BJ (cell line): ENCODE measurements at places on chromosomes 4 and X. TPM values are rescaled to one million over a fixed set of nuclear protein-coding genes. Genes with fewer than 3 reads are reported as not detected.

CT83 gene
- polyA plus RNA-seq = not detected in 2 replicates

- DNase-seq = no peak
Measured at GRCh38 chr4:5827108-5828004, 65.5 kb downstream of the CRMP1 start.

PAGE5 gene
- not detected in 2 replicates for polyA plus RNA-seq

GRCh38 chr4:129822701-129823100 lies 726.7 kb downstream of the C4orf33 start:
- no peak for DNase-seq

GRCh38 chrX:152895724-152896420 lies 2.0 kb upstream of the ZNF185 start:
- DNase-seq = no peak

- DNase-seq = no peak
Measured at GRCh38 chrX:67917421-67918010, 373.7 kb downstream of the AR start.

- no peak for DNase-seq
Measured at GRCh38 chr4:60757986-60758680, 442.0 kb upstream of the ADGRL3 start.

MSANTD1 gene
- 0.06 and 0.10 TPM in 2 replicates for polyA plus RNA-seq

- DNase-seq = no peak
Measured at GRCh38 chr4:184475498-184475897, 1.1 kb upstream of the IRF2 start.

CCDC110 gene
- not detected in 2 replicates for polyA plus RNA-seq

RGN gene
- 0.82 and 0.98 TPM in 2 replicates for polyA plus RNA-seq

COX7B2 gene
- polyA plus RNA-seq = not detected in 2 replicates

DNA sequence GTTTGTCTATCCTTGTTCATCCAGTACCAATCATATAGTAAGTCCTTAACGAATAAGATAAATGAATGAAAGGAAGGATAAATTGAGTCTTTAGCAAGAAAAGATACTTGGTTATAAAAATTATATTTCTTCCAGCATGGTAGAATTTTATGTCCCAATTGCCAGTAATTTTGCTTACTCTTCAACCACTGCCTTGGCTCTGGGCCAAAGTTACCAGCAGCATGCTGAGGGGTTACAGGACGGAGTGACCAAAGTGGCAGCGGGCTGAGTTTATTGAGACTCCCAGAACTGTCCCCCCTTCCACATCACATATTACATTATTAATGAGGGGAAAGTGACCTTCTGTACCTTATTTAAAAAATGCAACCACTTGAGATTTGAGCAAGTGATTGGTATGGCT lies 121.7 kb downstream of the RASGEF1B start:
- DNase-seq = no peak

DNA sequence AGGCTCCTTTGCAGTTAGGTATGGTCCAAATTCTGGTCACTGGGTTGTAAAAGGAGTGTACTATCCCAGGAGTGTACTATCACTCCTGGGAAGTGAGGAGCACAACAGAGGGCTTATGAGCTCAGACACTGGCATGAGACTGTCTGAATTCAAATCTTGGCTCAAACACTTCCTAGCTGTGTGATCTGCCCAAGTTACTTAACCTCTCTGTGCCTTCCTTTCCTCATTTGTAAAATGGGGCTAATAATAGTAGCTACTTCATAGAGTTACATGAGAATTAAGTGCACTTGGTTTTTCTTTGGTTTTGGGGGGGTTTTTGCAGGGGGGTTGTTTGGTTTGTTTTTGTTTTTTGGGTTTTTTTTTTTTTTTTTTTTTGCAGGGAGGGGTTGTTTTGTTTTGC lies 152.0 kb downstream of the BCOR start:
- no peak for DNase-seq

- DNase-seq = no peak
Measured at GRCh38 chr4:164481306-164482091, 272.4 kb upstream of the SMIM31 start.

PCDH10 gene
- polyA plus RNA-seq = 21.8 and 31.1 TPM in 2 replicates

DNA sequence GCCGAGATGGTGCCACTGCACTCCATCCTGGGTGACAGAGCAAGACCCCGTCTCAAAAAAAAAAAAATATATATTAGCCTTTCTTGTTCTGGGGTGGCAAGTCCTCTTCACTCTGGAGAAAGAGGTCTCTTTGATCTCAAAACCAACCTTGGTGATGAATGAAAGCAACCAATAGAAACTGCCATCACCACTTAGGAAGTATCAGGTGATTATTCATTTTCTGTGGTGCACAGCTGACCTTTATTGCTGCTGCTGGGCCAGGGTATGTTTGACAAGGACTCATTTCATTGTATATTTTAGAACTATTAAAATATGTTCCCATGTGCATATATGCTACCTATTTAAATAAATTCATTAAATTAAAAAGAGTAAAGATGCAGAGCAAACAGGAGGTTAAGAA lies 76.0 kb upstream of the KIT start:
- no peak for DNase-seq

ATP10D gene
- polyA plus RNA-seq = 65.5 and 74.1 TPM in 2 replicates

- no peak for DNase-seq
Measured at GRCh38 chr4:153427363-153428071, 38.6 kb upstream of the TMEM131L start.

SLC2A9 gene
- polyA plus RNA-seq = 5.0 and 6.4 TPM in 2 replicates

GPC4 gene
- polyA plus RNA-seq = 0.23 and 0.26 TPM in 2 replicates

DNA sequence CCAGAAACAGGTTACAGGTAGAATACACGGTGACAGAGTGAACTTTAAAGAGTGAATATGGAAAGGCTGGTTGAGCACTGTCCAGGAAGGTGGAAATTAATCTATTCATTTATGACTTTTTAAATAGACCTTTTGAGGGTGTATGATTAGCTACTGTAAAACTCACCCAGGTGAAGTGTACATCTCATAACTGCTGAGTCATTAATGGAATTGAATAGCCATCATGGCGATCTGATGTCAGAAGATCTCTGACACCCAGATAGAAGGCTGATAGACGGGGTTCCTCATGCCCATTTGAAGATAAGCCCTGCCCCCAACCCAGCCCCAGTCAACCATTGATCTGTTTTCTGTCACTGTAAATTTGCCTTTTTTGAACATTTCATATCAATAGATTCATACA lies 84.0 kb downstream of the PRSS12 start:
- no peak for DNase-seq

DCAF4L1 gene
- 0.04 TPM in 2 replicates for polyA plus RNA-seq

ZC4H2 gene
- polyA plus RNA-seq = 8.2 and 12.1 TPM in 2 replicates

- no peak for DNase-seq
Measured at GRCh38 chr4:121551881-121552280, 144.9 kb downstream of the ANXA5 start.

DNA sequence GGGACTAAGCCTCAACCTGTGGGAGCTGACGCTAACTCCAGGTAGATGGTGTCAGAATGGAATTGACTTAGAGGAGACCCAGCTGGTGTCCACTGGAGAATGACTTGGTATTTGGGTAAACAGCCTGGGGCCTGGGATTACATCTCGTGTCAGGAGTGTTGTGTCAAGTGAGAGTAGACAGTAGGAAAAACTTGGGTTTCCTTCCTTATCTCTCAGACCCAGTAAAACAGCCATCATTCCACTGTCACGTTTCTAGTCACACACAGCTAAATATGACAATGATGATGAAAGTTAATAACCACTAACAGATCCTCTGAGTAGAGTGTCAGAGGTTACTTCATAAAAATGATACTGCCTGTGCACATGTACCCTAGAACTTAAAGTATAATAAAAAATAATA lies 13.8 kb downstream of the ZNF674 start:
- DNase-seq = no peak

GRCh38 chr4:31748382-31748781 lies 1028.2 kb downstream of the PCDH7 start:
- no peak for DNase-seq

DNA sequence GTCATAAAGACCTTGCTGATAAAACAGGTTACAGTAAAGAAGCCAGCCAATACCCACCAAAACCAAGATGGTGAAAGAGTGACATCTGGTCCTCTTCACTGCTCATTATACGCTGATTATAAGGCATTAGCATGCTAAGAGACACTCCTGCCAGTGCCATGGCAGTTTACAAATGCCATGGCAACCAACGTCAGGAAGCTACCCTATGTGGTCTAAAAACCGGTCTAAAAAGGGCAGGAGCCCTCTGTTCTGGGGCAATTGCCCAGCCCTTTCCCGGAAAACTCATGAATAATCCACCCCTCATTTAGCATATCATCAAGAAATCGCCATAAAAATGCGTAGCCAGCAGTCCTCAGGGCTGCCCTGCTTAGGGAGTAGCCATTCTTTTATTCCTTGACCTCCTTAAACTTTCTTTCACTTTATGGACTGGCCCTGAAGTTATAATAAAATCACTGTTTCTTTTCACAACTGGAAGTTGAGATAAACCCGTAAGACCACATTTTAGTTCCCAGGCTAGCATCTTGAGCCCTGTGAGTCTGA lies 260.5 kb upstream of the FAT1 start:
- DNase-seq = no peak

DNA sequence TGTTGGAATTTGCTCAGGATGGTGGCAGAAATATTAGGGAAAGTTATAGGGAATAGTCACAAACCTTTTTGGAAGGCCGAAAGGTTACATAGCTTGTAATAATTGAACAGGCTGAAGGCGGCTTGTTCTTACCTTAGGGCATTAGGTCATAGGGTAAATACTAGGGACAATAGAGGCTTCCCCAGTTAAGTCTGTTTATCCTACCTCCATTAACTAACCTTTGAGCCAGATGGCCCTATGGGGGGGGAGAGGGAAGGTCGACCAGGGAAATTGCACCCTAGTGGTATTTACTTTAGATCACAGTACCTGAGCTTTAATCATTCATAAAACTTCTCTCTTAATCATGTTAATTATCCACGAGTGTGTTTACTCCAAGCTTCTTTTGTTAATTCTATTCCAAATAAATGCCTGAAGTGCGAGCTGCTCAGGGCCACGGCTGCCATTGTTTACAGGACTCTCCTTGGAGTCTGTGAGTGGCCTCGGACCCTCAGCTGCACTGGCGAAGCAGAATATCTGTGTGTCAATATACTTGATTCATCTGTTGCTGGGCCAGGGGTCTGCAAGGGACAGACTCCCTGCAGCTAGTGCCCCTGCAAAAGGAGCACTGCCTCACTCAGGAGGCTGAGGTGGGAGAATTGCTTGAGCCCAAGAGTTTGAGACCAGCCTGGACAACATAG lies 22.9 kb downstream of the PAGE2 start:
- DNase-seq = no peak

SCRG1 gene
- polyA plus RNA-seq = 0.47 and 0.56 TPM in 2 replicates

GRCh38 chrX:70183091-70183490 lies 5.8 kb downstream of the DGAT2L6 start:
- no peak for DNase-seq

DNA sequence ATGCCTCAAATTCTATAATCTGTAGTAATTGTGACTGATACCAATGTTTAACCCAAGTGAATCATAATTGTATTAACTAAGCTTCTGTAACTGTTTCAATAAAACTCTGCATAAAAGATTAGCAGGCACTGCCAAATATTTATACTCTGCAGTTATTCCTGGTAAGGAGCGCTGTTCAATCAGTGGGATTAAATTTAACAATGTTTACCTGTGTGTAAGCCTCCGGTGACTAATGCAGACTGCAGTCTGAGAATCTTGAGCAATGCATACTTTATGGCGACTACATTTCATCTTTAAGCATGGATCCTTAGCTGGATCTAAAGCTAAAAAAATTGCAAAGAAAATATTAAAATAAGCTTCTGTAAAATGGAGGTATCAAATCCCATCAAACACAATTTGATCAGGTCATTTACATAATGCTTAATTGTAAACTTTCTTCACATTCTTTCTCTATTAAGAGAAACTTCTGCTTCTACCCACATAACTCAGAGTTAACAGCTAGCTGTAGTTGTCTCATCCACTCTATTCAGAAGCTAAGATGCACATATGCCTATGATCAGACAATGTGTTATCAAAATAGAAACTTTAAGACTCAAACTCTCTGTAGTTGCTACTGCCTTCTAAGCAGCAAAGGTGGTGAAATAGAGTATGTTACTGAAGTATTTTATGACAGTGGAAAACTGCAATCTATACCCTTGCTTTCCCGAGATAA lies 234.0 kb downstream of the SPOCK3 start:
- DNase-seq = no peak

DNA sequence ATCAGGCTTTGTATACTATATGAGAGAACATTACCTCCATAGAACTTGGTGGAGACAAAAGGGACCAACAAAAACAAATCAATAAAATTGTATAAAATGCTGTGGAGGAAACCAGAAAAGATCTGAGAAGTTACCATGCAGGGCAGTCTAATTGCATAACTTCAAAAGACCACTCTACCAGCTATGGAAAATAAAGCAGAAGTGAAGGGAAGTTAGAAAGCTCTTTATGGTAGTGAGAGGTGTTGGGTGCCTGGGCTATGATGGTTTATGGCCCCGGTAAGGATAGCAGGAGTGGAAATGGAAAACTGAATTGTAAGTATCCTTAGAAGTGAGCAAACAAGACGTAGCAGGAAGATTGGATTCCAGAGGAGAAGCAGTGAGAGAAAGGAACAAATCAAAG lies 3.1 kb downstream of the TMEM184C start:
- no peak for DNase-seq

DNA sequence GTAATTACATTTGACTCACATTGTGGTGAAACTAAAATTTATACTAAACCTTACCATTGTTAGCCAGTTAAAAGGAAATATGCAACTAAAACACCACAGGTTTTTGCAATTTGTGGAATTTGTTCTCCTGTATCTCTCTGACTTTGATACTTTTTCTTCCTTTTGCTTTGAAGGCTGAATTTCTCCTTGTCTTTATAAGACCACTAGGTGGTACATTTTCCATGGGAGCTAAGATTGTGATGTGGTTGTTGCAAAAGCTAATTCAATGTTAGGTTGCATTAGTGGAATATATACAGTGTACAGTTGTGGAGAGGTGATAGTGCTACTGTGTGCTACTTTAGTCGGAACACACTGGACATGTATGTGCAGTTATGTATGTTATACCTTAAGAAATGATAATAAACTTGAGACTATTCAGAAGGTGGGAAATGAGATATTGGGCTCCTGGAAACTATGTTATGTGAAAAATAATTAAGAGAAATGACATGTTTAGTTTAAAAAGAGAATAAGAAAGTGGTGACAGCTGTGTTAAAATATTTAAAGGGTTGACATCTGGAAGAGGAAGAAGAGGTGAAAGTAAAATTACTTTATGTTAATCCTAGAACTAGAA lies 70.3 kb downstream of the ARL9 start:
- peak; percentile 3 for DNase-seq

HEPH gene
- polyA plus RNA-seq = 8.6 and 10.4 TPM in 2 replicates

GRCh38 chrX:124203311-124203710 lies 129.1 kb upstream of the TEX13D start:
- no peak for DNase-seq

DNA sequence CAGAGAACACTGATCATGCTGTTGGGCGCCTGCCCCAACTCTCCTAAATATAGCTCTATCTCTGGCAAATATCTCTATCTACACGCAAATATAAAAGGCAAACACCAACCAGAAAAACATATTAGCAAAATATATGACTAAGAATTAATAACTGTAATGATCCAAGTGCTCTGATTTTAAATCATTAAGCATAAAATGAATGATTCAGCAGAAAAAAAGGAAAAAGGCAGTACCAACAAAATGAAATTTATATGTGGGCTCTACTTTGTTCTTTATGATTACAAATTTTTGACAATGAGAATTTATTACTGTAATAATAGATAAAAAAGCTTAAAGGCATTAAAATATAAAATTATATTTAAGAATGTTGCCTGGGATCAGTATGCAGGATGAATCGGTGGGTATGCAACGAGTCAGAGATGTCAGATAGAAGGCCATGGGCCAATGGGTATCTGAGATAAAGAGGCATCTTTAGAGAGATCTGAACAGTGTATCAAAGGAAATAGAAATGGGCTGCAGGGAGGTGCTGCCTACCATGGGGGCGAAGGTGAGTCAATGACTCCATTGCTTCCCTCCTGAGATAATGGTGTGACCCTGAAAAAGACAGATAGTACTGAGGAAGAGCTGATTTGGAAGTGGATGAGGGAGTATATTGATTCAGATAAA lies 234.8 kb downstream of the SCFD2 start:
- no peak for DNase-seq
